ENCODE measurements at places on chromosomes 11 and 22.

DNA sequence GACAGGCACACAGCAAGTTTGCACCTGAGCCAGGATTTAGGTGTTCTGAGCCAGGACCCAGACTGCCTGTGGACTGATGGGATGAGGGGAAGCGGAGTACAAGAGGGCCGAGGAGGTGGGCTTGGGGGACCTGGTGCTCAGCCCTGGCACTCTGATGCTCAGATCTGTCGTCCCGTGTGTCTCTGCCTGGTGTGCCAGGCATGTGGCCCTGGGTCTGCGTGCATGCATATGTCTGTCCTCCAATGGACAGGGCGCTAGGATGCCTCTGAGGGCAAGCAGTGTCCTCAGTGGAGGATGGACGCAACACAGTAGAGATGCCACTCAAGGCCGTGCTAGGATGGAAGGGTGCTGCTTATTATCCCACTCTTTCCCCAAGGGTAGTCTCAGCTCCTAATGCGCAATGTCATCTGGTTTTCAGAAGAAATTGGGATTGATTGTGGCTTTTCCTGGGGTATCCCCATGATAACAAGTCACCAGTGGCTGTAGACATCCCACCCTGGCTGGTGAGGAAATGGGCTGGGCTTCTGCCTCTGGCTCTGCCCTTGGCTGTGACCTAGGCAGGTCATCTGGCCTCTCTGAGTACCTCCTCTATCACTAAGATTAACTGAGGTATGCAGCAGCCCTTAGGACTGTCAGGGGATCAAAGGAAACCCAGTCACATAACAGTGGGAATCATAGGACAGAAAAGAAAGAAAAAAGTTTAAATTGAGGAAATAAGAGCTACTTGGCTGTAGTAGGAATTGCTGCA, 35.7 kb upstream of the SUSD2 start:
- no peak for DNase-seq

DNA sequence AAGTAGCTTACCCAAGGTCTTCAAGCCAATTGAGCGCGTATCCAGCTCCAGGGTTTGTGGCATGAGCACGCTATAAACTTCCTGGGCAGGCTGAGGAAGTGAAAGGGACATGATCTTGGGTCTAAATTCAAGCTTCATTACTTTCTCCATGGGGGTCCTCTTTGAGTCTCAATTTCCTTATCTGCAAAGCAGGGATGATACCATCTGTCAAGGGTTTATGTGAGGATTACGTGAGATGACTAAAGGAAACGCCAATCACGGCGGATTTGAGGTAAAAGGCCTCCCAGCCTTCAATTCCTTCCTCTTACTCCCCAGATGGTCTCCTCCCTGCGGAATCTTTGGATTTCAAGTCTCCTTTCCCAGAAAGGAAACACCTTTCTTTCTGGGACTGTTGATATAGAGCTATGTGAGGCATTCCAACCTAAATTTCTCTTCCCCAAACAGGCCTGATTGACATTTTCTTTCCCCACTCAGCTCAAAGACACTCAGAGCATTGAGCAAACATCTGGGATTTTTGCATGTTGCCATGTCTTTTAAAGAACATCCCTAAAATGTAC, 474.4 kb downstream of the INSC start:
- DNase-seq = no peak

DNA sequence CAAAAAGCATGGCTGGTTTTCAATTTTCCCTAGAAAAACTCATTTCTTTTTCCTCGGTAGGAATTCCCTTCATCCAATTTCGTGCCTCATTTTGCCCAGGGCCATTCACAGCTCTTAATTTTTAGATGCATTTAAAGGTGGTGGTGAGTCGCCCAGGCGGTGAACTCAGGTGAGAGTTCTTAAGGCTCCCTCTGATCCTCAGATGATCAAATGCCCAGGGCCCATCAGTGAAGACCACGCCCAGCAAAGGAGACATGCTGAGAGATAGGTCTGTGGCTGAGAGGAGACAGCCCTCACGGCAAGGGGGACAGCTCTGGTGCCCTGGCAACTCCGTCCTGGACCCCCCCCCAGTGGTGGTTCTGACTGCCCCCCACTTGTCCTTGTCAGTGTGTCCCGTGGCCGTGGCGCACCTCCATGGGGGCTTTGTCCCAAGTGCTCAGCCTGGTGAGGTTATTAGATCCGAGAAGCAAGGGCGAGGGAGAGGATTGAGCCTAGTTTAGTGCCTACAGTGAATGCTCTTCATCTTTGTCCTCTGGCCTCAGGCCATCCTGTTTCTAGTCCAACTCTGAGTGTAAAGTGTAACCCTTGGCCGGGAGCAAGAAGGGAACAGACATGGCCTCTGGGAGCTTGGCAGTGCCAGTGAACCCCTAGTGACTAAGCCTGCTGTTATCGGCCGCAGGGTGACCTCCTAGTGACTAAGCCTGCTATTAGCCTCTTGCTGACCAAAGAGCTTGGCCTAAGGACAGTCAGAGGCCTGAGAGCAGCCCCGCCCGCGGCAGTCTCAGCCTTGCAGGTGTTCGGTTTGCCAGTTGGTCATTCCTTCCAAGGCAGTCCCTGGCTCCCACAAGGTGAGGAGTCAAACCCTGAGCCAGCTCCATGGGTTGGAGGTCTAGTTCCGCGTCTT, 83.5 kb downstream of the CTTN start:
- DNase-seq = peak; percentile 73

- DNase-seq = no peak
Observed at GRCh38 chr11:33618351-33618710, 82.3 kb downstream of the C11orf91 start.

DNA sequence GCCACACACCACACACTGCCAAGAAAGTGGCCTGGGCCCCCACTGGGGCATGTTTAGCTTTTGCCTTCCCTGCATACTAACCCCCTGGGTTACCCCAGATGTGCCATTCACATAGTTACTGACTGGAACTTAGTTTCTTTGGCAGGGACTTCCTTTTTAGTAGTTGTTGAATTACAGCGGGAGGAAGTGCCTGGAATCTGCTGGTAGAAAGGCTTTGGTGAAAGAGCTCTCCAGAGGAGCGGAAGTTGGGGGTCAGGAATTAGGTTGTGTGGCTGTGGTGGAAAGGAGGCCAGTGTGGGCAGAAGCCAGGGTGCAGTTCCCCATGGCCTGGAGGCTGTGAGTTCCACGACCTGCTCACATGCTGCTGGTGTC, 69.0 kb downstream of the MED15 start:
- DNase-seq = no peak

- DNase-seq = no peak
Observed at GRCh38 chr22:25874327-25874726, 132.3 kb downstream of the MYO18B start.

GRCh38 chr11:35998634-35999033, 54.8 kb downstream of the LDLRAD3 start:
- DNase-seq = no peak

GRCh38 chr11:72278905-72279304, 34.9 kb upstream of the PHOX2A start:
- peak; percentile 56 for DNase-seq

GRCh38 chr22:30044369-30044768, 35.9 kb upstream of the HORMAD2 start:
- peak; percentile 79 for DNase-seq

DNA sequence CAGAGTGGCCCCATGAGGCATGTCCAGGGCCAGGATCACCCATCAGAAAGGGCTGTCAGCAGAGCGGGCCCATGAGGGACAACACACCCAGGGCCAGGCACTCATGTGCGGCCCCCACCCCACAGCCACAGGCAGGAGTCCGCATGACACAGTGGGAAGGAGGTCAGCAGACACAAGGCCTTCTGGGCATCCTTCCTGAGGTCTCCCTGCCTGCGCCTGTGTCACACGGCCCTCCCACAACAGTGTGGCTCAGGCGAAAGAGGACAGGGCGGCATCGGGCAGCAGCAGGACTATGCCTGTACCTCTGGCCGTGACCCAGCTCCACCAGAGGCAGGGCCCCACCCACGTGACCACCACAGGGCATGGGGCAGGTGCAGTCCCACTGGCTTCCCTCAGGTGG, 27.1 kb downstream of the CHID1 start:
- DNase-seq = no peak

- no peak for DNase-seq
Observed at GRCh38 chr22:28889478-28890024, 6.2 kb downstream of the ZNRF3 start.

DNA sequence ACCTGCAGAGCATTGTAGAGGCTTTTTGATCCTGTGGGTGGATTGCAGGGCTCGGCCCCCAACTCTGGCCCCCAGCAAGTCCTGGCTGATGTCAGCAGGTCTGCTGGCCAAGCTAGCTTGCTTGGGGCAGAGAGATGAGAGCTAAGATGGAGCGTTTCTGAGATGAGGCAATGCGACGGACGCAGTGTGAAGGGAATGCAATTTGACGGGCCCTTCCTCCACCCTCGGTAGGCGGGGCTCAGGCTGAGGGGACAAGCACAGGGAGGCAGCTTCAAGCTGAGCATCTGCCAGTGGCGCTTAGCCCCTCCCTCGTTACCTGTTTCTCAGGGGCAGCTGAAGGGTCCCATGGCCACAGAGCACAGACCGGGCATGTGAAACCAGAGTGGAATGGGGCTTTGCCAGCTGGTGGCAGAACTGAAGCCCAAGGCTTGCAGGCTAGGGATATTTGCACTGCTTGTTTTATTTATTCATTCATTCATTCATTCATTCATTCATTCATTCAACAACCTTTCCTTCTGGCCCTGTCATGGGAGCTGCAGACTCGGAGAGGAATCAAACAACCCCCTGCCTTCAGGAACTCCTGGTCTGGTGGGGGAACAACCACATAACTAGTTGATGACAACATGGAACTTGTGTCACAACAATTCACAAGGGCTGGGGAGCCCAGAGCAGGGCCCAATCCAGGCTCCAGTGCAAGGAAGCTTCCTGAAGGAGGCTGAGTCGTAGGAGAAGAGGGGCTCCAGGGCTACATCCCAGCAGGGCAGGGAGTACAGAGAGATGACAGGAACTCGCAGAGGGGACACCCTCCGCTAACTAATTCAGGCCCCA, 66.8 kb downstream of the THAP12 start:
- DNase-seq = no peak

- no peak for DNase-seq
Observed at GRCh38 chr11:96037405-96037949, 113.6 kb upstream of the MTMR2 start.

- DNase-seq = no peak
Observed at GRCh38 chr22:43164636-43165035, 13.3 kb downstream of the TSPO start.

DNA sequence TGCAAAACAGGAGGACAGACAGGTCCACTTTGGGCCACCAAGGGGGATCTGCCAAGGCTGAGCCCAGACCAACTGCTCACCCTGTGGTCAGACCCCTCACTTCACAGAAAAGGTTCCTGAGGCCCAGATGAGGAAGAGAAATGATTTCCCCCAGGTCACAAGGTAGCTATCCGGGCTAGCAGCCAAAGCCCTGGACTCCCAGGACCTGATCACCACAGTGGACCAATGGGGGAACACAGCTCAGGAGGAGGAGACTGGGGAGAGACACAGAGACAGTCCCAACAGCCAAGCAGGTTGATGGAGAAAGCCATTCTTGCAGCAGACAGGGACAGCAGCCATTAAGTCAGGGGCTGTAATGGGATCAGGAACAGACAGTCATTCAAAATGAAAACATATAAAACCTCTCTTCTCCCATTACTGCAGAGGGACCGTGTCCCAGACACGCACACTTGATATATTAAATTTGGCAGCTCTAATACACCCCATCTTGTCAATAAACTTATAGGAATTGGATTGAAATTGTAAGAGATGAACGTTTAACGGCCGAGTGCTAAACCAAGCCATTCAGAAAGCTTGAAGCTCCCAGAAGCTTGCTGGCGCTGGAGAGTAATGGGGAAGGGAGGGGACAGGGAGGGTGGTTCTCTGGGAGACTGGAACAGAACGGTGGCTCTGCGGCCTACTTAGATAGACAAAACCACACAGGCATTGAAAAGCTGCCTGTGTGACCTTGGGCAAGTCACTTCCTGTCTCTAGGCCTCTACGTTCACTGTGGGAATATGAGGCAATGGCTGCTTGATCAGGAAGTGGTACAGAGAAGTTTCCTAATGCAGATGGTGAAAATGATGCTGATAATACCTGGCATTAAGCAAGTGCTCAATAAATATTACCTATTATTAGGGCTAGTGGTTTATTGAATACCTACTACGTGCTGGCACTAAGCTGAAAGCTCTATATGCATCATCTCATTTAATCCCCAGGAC, 16.0 kb downstream of the ZMAT5 start:
- DNase-seq = peak; percentile 59

GRCh38 chr11:129865701-129866100, 29.7 kb downstream of the NFRKB start:
- no peak for DNase-seq

DNA sequence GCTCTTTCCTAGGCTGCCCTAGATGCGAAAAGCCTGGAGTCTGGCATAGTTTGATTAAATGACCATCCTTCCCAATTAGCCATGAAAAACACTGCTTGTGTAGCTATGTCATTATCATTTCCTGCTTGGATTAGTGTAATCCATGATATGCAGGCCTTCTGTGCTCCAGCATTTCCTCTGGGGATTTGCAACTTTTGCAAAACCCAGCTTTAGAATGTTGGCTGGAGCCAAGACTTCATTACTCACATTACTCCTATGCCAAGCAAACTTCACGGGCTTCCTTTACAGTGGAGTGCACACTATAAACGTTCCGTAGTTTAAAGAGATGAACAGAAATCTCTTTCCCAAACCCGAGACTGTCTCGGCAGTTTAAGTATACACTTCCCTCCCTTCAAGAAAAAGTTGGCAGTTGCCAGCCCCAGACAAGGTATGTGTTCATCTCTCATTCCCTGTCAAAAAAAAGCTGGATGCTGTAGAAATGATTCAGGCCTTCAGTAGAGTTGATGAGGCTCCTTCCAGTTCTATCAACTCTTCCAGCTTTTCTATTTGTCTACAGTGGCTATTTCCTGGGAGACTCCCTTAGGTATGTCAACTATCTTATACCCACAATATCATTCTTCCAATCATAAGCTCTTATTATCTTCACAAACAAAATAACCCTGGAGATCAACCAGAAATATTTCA, 180.0 kb downstream of the MAML2 start:
- DNase-seq = peak; percentile 99

DNA sequence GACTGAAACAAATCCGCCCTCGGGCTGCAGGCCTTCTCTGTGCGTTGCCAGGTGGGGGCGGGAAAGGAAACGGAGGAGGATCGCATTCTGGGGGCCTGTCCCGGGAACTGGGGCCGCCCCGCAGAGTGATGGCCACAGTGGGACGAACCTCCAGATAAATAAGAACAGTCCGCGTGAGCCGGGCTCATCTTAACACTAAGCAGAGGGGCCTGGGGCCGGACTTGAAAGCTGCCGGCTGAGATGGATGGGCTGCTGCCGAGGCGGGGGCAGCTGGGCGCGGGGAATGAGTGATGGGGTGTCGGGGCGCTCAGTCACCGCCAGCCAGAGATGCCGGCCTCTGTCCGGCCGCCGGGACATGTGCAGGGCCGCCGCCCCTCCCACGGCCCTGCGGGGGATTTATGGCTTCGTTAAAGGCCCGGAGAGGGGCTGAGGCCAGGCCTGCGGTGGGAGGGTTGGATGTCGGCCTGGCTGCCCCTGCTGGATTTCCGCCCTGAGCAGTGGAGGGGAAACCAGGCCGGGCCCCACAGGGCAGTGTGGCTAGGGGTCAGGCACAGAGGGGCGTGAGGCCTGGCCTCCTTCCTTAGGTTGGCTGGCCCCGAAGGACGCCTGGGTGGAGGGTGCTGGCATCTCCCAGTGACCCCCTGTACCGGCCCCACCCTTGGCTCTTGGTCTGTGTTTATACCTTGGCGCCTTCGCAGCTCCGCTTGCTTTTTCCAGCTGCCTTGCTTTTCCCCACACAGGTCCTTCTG, 45.3 kb upstream of the CD82 start:
- DNase-seq = no peak

Data from cardiac fibroblast (primary cell).